ENCODE measurements at places on chromosomes 5 and 9.
A peak's percentile ranks its signal among the peaks of the same experiment; 100 is the strongest.

- no peak for DNase-seq
These were observed 11.6 kb upstream of the RFK start for GRCh38 chr9:76405868-76406267.

- DNase-seq = peak; percentile 83
These were observed 312.4 kb downstream of the DOCK8 start for GRCh38 chr9:526904-527591.

DNA sequence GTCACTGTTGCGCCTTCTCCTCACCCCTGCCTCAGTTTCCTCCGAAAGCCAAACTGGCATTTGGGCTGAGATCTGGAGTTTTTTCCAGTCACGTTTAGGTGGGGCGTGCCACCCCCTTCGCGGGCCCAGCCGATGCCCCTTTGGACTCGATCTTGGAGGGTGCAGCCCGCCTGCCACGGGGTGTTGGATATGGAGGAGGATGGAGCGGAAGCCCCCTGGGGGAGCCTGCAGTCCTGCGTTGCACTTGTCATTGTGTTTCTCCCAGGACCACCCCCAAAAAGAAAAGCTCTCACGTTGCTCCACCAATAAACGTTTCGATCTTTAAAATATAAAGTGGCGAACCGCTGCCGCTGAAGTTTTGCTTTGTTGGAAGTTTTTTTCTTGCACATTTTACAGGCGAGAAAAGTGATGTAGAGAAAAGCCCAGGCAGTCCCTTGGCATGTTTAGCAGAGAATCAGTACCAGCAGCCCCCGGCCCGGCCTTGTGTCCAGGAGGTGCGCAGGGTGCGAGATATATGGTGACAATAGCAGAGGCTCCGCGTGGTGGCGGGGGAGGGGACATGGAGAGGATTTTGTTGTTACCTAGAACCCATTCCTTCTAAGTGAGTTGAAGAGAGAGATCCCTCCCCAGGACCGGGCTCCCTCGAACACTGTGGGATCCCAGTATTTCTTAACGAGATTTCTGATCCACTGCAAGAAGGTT is 681 bp downstream of the F2R start:
- DNase-seq = peak; percentile 27

GRCh38 chr9:115456515-115456914 is 338.6 kb upstream of the TNC start:
- no peak for DNase-seq

DNA sequence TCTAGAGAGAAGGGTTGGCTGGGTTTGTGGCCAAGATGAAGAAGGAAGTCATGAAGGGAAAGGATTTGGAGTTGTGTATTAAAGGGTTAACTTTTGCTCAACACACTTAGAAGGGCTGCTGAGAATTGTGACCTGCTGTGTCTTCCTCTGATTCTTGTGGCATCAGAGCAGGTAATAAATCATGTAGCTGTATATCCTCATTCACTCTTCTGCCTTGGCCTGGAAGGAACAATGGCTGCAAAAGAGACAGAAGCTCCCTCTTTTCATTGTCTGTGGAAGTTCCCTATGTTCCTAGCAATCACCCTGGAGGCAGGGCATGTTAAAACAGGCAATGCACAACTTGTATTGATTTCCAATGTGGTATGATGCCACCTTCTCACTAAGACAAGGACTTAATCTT is 159.1 kb downstream of the LRRC70 start:
- no peak for DNase-seq

DNA sequence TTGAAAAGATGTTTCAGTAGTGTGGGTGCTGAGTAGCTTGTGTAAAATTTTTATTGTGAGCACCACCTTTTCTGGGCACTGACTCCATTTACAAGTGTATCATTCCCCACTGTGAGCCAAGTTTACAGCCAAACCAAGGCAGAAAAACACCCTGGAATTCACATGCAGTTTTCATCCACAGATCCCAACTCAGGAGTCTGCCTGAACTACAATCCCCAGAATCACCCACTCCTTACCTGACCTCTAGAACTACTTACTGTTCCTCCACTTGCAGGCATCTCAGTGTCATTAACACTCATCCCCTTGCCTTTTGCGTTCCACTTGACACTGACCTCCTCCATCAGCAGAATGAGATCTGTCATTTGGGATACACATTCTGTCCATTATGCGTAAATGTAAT is 2042.6 kb upstream of the CDH6 start:
- no peak for DNase-seq

DNA sequence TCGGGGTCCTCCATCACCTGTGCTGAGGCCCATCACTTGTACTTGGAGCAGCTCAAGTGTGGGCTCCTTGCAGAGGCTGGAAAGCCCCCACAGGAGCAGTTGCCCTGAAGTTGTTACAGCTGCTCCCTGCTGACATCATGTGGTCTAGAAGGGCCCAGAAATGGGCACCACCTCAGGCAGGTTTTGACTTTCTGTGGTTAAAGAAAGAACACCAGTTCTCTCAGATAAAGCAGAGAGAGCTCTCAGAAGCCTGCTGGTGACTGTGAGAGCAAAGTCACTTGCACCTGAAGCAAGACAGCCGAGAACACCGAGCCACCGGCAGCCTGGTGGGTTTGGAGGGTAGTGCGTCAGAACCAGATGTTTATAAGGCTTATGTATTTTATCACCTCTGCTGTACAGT is 70.4 kb downstream of the MVB12B start:
- DNase-seq = no peak

All from HT-29 (cell line).